ENCODE measurements at places on chromosomes 5 and 9.

- DNase-seq, result no peak
Measured at GRCh38 chr9:87199278-87199677, 252.0 kb upstream of the GAS1 start.

DNA sequence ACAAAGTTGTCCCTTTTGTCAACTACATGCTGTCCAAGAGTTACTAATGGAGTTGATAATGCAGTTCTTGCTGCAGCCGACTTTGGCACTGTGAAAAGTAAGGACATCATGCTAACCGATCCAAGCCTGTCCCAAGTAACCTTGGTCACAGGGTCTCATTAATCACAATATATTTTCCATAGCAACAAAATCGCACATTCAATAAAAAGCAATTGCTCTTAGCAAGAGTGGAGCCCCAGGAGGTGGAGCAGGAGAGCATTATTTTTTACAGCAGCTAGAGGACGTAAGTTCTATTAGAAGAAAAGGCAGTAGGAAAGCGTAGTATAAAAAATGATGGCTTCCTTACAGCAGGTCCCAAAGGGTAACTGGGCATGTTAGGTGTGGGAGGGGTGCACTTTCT, 570.3 kb downstream of the EBF1 start:
- no peak for DNase-seq

DNA sequence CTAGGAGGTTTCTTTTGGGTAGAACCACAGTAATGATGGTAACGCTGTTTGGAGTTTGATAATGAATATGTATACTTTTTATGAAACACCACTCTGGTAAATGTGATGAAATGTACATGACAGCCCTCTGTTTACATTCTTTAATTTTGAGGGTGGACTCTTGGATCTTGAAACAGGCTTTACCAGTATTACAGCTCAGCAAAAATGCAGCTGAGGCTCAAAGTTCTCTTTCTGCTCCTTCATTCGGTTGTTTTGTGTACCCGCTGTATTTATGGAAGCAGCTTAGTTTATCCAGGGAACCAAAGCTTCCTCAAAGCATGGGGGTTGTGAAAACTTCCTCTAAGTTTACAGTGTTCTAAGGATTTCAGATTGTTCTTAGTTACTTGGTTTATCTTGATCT, 11.1 kb downstream of the GAPVD1 start:
- no peak for DNase-seq

- no peak for DNase-seq
Measured at GRCh38 chr5:1068204-1068894, 43.5 kb downstream of the SLC12A7 start.

DNA sequence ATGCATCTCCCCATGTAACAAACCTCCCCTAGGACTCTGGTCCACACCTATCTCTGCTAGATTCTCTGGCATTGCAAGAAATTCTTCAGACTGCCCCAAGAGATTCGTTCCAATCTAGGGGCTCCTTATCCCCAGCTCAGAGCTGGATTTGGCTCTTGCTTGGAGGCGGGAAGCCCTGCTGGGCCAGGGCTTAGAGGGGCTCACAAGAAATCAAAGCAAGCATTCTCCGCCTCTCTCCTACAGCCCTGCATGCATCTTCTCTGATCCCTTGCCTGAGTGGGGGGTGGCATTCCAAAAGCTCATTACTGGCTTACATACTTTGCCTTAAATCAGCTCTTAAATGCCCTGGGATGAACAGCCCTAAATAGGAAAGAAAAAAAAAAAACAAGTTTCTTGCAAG, 75.8 kb downstream of the KCNIP1 start:
- DNase-seq, result no peak

GRCh38 chr9:76537150-76537646, 78.2 kb downstream of the GCNT1 start:
- DNase-seq, result no peak

- DNase-seq, result no peak
Measured at GRCh38 chr9:6921315-6921714, 163.5 kb downstream of the KDM4C start.

DNA sequence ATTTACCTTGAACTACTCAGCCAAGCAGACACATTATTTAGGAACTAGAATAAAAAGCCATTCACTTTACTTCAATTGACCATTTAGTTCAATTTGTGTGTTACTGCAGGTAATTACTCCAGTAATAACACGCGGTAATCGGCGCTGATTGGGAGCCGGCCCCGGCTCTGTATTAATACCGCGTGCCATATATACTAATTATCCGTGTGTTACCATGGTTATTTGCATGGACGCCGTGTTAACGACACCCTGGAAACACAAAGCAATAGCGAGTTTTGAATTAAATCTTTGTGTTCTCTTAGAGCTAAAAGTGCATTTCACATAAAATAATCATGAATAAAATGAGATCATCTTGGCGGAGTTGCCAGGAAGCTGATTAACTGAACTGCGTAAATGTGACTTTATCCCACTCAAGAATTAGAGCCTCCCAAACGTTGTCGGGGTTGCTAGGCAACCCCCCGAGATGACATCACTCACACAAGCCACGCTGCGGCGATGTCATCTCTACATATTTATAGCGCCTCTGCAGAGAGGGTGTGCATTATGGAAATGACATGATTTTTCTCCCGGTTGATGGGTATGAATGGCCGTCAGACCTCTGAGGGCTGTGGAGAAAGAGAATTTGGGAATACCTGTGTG, 41.4 kb upstream of the RNU6ATAC start:
- no peak for DNase-seq

DNA sequence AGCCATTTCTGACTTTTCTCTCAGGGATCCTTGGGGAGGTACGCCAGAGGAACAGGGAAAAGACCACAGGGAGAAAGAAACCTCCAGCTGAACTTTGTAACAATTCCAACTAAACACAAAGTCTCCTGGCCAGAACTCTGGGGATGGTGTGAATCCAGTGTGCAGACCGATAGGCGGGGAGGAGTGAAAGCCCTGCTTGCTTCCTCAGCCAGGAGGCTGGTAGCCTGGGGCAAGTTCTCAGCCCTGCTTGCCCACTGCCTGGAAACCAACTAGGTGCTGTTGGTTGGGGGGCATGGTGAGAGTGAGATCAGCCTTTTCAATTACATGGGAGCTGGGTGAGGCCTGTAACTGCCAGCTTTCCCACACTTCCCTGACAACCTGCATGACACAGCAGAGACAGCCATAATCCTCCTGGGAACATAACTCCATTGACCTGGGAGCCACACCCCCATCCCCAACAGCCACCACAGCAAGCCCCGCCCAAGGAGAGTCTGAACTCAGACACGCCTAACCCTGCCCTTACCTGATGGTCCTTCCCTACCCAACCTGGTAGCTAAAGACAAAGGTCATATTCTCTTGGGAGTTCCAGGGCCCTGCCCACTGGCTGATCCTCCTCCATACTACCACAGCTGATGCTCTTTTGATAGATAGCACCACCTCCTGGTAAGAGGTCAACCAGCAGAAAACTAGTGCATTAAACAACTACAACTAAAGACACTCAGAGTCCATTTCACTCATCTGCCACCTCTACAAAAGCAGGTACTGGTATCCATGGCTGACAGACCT, 100.1 kb upstream of the TNFAIP8 start:
- no peak for DNase-seq

Data from stimulated activated CD4-positive, alpha-beta T cell treated with anti-CD3 and anti-CD28 coated beads, Interleukin-1b, Interleukin-23, amount 100 ng/mL, for 1 hour (primary cell).